ENCODE measurements at places on chromosomes 11 and 22.

DNA sequence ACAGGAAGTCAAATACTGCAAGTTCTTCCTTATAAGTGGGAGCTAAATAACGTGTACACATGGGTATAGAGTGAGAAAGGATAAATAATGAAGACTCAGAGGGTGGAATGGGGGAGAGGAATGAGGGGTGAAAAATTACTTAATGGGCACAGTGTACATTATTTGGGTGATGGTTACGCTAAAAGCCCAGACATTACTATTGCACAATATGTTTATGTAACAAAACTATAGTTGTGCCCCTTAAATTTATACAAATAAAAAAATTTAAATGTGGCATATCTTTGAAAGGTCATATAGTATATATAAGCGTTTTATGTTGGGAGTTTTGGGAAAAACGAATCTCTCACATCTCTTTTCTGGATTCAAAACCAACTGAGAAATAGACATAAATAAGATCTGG lies 96.1 kb downstream of the KIF18A start:
- DNase-seq = no peak

DNA sequence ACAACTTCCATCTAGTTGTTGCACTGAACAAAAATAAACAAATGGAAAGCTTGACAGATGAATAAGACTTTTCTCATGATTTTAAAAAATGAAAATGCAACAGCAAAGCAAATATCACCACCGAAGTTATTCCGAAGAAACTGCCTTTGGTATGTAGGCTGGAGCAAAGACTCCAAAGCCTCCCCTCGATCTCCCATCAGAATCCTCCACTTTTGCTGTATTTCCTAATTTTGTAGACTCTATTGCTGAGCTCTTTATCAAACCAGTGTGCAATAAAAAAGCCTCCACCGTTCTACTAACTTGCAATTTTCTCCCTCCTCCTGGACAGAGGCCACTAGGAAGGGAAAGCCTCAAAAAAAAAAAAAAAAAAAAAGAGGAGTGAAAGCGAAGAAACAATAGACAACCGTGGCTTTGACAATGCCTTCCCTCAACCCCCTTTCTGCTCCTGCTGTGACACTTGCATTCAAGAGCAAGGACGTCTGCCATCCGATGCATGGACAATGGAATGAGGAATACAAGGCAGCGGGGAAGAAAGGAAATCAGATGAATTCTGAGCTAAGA lies 190.9 kb upstream of the BLID start:
- no peak for DNase-seq

- no peak for DNase-seq
Measured at GRCh38 chr11:83520849-83521248, 234.7 kb upstream of the CCDC90B start.

DNA sequence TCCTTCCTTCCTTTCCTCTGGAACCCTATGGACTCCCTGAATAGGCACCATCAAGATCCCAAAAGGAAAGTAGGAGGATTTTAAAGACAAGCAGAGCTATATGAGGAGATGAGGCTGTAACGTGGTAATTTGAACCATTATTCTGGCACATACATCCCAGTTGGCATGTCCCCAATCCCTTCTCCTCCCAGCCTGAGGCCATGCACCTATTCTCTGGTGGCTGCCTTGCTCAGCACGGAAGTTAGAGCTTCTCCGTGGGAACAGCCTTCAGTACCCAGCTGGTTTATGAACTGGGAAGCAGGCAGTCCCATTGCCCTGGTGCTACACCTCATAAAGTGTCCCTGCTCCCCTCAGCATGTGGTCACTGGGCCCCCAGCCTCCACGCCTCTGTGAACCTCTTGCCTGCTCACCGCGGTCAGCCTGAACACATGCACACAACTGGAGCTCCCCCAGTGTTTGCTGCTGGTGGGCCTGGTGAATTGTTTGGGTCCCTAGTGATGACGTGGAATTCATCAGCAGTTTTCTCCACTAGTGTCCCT lies 139.9 kb upstream of the PLET1 start:
- DNase-seq = no peak

DNA sequence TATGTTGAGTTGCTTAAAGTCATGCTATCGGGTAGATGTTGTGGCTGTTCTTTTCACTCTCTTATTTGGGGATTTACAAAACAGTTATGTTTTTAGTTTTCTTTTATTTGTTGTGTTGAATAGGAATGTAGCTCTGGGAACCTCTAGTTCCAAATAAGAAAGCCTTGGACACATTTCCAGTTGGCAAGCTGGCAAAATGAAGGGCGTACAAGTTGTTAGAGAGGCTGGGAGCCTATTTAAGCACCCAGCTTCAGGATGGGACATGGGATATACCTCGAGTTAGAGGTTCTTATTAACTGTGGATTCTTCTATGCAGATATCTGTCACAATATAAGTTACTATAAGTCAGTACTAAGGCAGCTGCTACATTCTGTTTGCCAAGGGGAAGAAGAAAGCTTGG lies 22.8 kb downstream of the PPARA start:
- no peak for DNase-seq

- no peak for DNase-seq
Measured at GRCh38 chr11:123166071-123166559, 28.9 kb downstream of the CLMP start.

DNA sequence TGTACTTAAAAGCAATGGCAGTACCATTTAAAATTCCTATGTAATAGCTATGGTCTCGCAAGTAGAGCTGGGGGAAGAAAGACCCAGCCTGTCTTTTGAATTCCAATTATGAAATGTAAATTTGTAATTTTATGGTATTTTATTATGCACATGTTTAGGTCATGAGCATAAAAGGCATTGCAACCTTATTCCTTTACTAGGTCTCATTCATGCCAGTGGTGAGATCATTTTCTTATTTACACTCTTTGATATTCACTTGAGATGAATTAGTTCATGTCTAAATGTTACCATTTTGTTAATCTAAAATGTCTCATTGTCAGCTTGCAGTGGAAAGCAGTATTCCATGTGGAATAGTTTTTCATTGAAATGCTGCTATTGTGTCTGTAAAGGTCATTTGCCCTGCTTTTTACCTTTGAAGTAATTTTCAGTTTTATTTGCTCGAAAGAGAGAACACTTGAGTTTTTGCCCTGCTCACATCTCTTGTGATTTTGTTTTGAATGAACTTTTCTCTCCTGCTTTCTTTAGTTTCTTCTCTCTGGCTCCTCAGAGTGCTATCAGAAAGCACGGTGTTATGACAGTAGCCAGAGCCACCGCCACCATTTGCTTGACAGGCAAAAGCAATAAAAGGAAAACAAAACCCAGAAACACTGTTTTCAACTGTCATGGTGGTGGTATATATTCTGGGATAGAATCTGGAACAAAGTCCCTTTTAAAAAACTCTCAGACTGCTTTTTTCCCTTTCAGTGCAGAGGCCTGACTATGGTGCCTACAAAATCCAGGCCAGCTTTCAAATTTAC lies 37.2 kb upstream of the RAG2 start:
- DNase-seq = no peak
